Fibroblast of upper back skin (primary cell): ENCODE measurements at places on chromosomes 1 and 21.

DNA sequence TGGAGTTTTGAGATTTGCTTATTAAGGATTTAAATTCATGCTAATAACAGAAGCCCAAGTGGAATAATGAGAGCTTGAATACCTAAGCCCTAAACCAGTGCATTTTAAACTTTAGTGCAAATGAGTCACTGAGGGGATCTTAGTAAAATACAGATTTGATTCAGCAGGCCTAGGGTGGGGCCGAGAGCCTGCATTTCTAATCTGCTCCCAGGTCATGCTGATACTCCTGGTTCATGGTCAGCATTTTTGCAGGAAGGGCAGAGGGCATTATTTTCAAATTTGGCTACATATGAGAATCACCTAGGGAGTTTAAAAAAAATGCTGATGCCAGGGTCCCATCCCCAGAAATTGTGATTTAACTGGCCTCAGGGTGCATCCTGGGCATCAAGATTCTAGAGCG is 39.3 kb downstream of the DNTTIP2 start:
- no peak for DNase-seq

GRCh38 chr1:36367798-36368197 is 17.9 kb downstream of the STK40 start:
- DNase-seq: no peak

- DNase-seq: no peak
These were observed 87.8 kb downstream of the DNM3 start for GRCh38 chr1:171929121-171929520.

- no peak for DNase-seq
These were observed 680.3 kb downstream of the LRRIQ3 start for GRCh38 chr1:73517603-73518191.

DNA sequence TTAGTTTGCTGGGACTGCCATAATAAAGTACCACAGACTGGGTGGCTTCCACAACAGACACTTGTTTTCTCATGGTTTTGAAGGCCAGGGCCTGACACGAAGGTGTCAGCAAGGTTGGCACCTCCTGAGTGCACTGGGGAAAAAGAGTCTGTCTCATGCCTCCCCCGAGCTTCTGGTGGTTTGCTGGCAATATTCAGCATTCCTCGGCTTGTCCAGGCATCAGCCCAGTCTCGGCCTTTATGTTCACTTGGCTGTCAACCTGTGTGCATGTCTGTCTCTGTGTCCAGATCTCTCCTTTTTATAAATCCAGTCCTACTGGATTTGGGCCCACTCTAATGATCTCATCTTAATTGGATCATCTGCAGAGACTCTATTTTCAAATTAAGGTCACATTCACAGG is 72.6 kb downstream of the DOP1B start:
- DNase-seq: no peak

DNA sequence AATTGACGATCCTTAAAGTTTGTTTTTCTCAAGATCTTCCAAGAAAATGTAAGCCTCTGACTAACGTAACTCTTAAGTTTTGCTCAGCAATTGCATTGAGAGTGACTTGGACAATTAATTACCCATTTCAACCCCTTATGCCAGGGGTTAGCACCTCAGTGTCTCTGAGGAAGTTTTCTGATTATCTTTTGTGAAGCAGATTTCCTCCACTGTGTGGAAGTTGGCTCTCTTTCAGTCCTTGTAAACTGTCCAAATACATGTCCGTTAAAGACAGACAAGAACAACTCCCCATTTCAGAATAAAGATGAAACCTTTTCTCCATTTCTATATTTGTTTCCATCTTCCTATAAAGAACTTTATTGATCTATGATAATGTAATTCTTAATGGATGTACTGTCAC is 296.4 kb upstream of the FMN2 start:
- no peak for DNase-seq
